ENCODE measurements at places on chromosomes 7 and 10.

DNA sequence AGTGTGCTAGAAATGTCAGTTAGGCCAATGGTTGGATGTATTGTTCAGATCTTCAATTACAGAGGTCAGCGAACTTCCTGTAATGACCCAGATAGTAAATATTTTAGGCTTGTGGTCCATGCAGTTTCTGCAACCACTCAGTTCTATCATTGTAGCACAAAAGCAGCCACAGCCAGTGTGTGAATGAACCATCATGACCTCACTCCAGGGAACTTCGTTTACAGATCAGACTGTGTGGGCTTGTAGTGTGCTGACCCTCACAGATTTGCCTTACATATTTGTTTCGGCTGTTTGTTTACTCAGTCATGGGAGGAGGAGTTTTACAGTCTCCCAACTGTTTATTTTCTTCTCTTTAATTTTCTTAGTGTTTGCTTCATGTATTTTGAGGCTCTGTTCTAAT is 55.4 kb downstream of the LANCL2 start:
- ATAC-seq = no peak

- no peak for ATAC-seq
Observed at GRCh38 chr7:52749880-52750279, 285.6 kb upstream of the POM121L12 start.

DNA sequence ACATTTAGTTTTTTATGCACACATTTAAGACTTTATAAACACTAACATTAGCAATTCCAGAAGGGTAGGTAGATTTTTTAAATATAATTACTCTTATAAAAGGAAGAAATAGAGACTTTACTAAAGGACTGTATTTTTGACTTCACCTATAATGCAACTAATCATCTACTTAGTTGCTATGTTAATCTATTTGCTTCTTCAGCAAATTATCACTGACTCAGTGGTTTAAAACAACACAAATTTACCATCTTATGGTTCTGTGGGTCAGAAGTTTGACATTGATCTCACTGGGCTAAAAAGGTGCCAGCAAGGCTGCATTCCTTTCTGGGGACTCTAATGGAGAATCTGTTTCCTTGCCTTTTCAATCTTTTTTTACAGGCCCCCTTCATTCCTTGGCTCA is 7.6 kb downstream of the MTERF1 start:
- no peak for ATAC-seq

DNA sequence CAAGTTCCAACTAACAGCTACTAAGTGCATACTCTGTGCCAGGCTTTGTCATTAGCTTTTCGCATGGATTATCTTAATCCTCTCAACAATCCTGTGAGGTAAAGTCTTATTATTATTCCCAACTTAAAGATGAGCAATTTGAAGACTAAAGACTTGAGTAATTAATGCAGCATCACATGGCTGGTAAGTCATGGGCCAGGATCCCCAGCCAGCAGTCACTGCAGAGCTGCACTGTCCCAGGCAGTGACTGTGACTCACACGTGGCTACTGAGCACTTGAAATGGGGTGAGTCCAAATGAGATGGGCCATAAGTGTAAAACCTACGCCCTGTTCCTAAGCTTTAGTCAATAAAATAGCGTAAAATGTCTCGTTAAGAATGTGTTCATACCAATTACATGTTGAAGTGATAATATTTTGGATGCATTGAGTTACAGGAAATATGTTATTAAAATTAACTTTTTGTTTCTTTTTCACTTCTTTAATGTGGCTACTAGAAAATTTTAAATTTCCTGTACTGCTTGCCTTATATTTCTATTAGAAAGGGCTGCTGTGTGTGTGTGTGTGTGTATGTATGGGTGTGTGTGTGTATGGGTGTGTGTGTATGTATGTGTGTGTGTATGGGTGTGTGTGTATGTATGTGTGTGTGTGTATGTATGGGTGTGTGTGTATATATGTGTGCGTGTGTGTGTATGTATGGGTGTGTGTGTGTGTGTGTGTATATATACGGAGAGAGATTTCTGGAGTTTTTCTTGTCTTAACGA is 756.3 kb downstream of the AUTS2 start:
- peak; percentile 93 for ATAC-seq

- no peak for ATAC-seq
Observed at GRCh38 chr10:133351408-133352318, 4.5 kb downstream of the PRAP1 start.

- no peak for ATAC-seq
Observed at GRCh38 chr10:18293536-18294510, 153.6 kb downstream of the CACNB2 start.

- ATAC-seq = peak; percentile 28
Observed at GRCh38 chr7:106583100-106583499, 77.9 kb downstream of the CCDC71L start.

- no peak for ATAC-seq
Observed at GRCh38 chr7:134740376-134740775, 39.1 kb upstream of the CALD1 start.

GRCh38 chr10:18364987-18365775 is 225.0 kb downstream of the CACNB2 start:
- no peak for ATAC-seq

- peak; percentile 15 for ATAC-seq
Observed at GRCh38 chr7:636396-636795, 90.1 kb upstream of the DNAAF5 start.

DNA sequence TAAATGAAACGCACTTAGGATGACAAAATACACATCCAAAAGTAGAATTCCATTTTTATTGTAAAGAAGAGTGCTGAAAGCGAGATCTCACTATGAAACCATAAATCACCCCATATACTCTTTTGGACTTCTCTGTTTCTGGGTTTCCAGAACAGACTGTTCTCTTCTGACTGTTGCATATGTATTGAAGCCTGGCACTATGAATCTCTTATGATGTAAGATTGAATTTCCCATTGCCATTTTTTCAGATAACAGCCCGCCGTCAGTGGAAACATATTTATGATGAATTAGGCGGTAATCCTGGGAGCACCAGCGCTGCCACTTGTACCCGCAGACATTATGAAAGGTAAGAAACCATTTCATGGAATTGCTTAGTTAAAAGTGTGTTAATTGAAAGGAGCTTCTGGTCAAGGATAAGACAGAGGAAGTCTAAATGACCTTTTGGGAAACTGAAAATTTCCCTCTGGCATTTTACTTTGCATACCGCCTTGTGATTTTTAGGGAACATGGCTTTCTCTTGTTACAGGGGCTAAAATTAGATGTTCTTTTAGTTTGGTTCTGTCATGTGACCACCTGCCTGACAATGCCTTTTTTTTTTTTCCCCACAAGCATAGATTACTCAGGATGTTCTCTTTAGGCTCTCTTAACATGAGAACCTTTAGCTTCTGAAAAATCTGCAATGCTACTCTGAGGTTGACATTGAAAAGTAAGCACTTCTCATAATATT is 168.1 kb downstream of the ARID5B start:
- ATAC-seq = no peak

DNA sequence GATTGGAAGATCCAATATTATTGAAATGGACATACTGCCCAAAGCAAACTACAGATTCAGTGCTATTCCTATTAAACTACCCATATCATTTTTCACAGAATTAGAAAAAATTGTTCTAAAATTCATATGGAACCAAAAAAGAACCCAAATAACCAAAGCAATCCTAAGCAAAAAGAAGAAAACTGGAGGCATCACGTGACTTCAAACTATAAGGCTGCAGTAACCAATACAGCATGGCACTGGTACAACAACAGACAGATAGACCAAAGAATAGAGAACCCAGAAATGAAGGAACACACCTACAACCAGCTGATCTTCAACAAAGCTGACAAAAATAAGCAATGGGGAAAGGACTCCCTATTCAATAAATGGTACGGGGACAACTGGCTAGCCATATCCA is 765.4 kb downstream of the SORCS3 start:
- ATAC-seq = no peak

DNA sequence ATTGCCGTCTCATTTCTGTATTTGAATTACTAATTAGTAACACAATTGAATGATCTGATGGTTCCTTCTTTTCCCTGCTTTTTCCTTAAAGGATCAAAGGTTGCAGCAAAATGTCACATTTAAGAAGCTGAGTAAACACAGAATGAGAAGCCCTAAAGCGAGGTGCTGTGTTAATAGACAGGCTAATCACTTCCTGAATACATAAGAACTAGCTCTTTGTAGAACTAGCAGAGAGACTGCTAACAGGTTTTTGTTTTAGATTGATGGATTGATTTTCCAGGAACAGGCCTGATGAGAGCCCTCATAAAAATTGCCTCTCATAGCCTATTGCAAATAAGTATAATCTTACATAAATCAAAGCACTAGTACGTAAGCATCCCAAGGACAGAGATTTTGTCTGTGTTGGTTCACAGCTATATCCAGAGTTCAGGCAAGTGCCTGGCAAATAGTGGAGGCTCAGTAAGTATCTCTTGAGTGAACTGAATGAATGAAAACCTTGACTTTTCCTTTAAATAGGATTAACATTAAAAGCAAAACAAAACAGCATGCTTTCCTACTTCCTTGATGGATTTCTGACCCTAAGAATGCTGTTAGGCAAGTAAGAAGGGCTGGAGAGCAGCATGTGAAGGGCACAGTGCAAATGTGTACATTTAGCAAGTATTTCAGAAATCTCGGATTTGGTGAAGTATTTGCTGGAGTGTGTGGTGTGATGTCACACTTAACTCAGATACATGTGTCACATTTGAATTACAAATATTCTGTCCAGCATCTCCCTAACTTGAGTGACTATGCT is 3.3 kb downstream of the TMEM229A start:
- ATAC-seq = no peak

DNA sequence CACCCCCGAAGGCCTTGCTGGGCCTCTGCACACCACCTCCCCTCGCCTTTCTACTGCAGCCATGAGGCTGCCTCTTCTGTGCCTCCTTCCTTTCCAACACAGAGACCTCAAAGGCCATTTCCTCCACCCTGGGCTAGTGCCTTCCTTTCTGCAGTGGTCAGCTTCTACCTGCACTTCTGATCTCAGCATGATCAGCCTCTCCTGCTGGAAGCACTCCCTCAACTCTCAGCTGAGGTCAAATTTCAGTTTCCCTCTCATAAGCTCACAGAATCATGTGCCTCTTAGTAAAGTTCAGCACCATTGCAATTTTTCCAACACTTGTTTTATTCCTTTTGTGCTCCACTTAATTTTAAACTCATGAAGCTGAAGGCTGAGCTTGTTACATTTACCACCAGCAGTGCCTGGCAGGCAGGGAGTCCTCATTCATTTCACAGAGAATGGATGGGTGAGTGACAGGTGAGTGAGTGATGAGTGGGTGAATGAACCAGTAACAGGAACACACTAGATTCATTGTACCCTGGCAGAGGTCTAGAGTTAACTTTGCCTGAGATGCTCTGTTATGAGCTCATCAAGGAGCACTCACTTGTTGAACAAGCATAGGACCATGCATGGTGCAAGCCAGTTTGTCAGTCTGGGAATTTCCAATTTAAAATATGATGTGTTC is 124.0 kb upstream of the PRSS58 start:
- no peak for ATAC-seq

DNA sequence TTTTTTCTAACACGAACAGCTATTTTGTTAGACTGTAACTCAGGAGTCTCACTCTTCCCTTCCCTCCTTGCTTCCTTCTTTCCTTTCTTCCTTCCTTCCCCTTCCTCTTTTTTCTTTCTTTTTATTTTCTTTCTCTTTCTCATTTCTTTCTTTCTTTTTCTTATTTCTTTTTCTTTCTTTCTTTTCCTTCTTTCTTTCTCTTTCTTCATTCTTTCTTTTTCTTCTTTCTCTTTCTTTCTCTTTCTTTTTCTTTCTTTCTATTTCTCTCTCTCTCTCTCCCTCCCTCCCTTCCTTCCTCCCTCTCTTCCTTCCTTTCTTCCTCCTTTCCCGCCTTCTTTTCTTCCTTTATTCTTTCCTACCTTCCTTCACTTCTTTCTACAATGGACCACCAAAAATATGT is 1443.0 kb upstream of the LRRTM3 start:
- no peak for ATAC-seq

DNA sequence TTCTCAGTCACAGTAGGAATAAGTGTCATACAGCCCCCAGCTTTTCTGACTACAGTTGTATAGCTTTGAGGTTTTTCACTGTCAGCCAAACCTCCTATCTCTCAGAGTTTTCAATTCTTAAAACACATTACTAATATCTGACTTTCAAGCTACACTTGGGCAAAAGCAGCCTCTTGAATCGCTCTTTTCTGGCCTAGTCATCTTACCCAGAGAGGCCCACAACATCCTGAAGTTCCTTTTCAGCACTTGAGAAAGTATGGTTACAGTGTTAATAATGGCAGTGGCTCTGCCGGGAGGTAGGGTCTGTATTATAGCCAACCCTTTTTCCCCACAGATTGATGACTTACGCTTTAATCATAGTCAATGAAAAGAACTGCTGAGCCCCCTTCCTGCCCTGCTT is 181.0 kb downstream of the LRRC4 start:
- ATAC-seq = no peak

DNA sequence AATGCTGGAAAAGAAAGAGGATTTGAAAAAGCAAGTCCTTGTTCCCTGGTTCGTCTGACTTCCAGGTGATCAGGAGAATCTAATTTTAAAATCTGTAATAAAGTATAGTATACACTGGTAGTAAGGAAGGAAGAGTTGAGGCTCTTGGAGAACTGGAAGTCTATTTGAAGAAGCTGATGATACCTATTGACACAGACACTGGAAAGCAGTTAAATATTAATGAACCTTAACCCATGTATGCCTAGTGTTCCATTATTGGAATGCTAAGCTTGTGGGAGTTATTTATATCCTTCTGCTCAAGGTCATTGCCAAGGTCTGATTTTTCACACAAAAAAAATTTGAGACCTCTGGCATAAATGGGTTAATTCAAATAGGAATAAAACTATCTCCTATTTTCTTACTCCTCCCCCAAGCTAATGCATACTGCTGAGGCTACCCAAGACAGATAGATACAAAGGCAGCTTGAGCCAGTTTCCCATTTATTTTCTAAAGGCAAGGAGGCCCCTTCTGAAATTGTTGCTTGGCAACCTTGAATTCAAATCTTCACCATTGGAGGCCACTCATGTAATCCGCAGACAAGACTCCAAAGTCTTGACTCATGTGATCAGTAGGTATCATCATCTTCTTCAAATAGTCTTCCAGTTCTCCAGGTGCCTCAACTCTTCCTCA is 110.2 kb downstream of the FZD1 start:
- ATAC-seq = no peak

DNA sequence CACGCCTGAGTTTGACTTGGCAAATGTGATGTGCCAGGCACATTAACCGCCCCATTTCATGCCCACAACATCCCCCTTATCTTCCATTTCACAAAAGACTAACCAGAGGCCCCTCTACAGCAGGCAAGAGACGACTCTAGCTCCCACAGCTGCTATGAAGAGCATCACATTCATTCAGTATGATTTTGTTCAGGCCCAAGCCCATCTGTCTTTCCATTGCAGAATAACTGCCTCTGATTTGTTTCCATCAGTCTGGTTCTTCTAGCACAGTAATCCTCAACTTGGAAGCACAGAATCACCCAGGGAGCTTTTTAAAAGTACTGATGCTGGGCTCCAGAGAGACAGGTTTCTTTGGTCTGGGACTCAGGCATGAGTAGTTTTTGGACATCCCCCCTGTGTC is 169.7 kb downstream of the NEURL1 start:
- ATAC-seq = no peak

GRCh38 chr10:101920546-101920945 is 76.9 kb upstream of the KCNIP2 start:
- no peak for ATAC-seq
